ENCODE measurements at places on chromosomes 7 and 10.

- no peak for DNase-seq
These were observed 25.4 kb downstream of the ARHGAP21 start for GRCh38 chr10:24698270-24698669.

DNA sequence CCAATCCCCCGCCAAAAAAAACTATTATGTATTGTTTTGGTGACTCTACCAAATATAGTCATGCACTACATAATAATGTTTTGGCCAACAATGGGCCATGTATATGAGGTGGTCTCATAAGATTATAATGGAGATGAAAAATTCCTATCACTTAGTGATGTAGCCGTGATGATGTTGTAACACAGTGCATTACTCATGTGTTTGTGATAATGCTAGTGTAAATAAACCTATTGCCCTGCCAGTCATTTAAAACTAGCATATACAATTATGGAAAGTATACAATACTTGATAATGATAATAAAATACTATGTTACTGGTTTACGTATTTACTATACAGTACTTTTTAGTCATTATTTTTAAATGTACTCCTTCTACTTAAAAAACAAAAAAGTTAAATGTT, 101.5 kb downstream of the SLC25A40 start:
- DNase-seq = no peak

DNA sequence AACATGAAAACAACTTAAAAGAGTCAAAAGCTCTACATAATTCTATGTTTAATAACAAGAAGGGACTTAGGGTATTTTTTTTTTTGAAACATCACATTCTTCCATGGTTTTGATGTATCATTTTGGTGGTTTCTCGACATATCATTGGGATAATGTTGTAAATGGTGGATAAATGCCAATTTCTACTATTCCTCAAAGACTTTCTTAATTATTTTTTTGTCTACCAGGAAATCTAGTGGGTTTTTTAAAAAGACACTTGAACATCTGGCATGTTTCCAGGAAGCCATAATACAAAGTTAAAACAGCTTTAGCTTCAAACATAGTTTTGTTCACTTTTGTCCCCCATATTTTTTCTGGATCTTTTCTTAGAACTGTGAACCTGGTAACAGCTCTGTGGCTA, 200.4 kb downstream of the DKK1 start:
- DNase-seq = no peak

GRCh38 chr7:1639532-1640175, 30.4 kb upstream of the ELFN1 start:
- no peak for DNase-seq

GRCh38 chr7:111730476-111731300, 168.4 kb upstream of the IMMP2L start:
- no peak for DNase-seq

- no peak for DNase-seq
These were observed 273.1 kb downstream of the AUTS2 start for GRCh38 chr7:69871213-69871885.

DNA sequence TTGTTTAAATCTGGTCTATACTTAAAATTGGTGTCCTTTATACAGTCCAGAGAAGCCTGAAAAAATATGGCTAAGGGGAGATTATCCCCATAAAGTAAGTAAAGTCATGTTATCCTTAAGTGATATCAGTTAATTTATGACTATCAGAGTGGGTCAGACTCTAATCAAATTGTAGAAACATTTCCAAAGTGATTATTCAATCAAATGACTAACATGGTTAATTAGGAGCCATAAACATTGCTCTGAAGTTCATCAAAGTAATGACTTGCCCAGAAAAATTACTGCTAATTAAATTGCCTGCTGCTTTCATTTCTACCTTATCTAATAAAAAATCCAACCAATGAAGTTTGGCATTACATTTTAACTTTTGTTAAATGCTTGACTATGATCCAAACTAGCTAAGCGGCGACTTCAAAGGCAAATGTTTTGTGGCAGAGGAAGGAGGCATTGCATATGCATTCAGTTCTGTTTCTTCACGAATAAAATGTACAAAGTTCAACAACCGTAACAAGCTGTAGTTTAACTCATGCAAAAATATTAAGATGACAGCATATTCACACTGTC, 76.7 kb downstream of the ETV1 start:
- DNase-seq = no peak
